ENCODE measurements at places on chromosomes 4 and X. TPM values are rescaled to one million over a fixed set of nuclear protein-coding genes. Genes with fewer than 3 reads are reported as not detected.

Gene SSX4
- polyA plus RNA-seq, result not detected

- no peak for DNase-seq
Measured at GRCh38 chr4:168812806-168813205, 197.2 kb downstream of the CBR4 start.

GRCh38 chr4:76546759-76547742 is 112.0 kb downstream of the SHROOM3 start:
- peak; percentile 73 for DNase-seq

DNA sequence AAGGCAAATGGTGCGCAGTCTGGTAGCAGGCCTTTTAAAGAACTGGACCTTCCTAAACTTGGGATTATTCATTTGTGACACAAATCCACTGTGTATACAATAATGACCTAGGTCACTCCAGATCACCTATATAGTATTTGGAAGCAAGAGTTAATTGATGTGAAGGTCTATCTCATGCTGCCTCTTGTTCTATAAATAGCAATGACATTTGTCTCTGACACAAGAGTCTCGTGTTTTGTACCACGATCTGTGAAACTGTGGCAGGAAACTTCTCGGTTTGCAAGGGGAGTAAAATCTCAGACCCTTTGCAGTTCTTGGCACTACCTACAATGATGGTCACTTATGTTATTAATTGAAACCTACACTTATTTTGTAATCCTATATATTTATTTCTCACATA is 1408.4 kb downstream of the PCDH7 start:
- no peak for DNase-seq

GRCh38 chrX:79300856-79301255 is 66.3 kb downstream of the ITM2A start:
- DNase-seq, result no peak

GRCh38 chr4:166972071-166972470 is 262.2 kb downstream of the SPOCK3 start:
- peak; percentile 41 for DNase-seq

- no peak for DNase-seq
Measured at GRCh38 chr4:22921936-22922335, 229.2 kb downstream of the GBA3 start.

GRCh38 chr4:17027495-17027894 is 129.1 kb upstream of the LDB2 start:
- no peak for DNase-seq

DNA sequence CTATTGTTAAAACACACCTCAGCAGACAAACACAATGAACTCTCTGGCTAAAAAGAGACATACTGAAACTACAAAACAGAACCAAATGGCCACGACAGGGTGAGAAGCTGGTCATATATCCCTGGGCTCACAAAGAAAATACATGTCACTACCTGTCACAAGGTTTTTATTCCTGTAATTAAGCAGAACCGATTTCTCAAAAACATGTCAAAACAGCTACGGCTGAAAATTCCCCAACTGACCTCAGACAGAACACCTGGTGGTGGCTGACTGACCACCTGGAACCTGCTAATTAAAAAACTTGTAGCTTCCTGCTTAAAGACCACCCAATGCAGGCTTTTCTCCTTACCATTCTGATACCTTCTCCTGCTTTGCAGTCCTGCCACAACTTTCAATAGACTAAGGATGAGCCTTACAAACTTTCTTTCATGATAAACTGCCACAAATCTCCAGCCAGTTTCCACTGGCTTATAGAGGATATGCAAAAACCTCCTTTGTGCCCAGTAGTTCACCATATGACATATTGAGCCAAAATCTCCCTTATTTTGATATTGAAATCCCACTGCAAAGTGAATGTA is 571.9 kb downstream of the SPOCK3 start:
- DNase-seq, result no peak

Gene COX7B
- 238 TPM for polyA plus RNA-seq

DNA sequence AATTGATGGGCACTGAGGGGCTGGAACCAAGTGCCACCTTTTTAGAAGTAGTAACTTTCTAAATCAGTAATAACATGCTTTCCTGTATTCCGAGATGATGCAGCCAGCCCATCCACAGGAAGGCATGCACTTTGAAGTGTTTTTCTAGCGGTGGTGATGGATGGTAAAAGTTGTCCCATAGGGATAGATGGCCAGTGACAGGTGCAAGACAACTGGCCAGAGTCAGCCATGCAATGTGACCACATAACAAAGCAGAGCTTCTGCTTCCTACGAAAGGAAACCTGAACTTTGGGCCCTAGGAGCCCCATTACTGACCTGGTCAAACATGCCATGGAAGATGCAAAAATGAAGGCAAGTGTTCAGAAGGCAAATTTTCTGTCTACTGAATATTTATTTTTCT is 72.3 kb downstream of the NR3C2 start:
- DNase-seq, result no peak

DNA sequence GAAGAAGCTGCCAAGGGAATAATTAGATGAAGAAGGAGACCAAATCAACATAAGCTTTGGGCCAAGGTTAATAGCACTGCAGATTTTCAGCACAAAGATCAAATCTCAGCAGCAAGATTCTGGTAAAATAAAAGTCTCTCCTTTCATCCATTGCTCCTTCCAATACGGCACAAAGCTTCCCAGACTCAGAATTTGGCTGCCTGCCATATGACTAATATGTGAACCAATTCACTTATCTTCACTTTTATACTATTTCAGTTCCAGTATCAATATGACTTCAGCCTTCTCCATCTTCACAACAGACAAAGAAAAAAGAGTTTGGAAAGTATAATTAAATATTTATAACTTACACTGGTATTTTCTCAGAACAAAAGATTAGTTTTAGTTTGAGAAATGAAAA is 978.3 kb upstream of the GRID2 start:
- no peak for DNase-seq

- DNase-seq, result no peak
Measured at GRCh38 chr4:183503497-183504063, 1.3 kb upstream of the ING2 start.

DNA sequence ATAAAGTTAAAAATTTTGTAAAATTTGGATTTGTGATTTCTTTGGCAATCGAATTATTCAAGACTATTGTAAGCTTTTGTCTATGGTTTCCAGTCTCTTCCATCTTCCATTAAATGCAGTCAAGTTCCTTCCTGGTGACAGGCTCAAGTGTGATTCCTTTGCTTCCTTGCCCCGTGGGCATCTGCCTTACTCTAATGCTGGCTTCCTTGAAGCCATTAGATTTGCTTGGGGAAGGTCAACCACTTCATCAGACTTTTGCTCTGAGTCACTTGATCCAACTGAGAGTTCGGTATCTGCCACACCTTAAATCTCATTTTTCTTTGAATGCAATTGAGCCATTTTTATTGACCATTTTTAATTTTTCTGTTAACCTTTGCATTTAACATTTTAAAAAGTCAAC is 648.8 kb downstream of the SPOCK3 start:
- no peak for DNase-seq

GRCh38 chrX:24241822-24242648 is 71.8 kb downstream of the SUPT20HL2 start:
- DNase-seq, result peak; percentile 31

DNA sequence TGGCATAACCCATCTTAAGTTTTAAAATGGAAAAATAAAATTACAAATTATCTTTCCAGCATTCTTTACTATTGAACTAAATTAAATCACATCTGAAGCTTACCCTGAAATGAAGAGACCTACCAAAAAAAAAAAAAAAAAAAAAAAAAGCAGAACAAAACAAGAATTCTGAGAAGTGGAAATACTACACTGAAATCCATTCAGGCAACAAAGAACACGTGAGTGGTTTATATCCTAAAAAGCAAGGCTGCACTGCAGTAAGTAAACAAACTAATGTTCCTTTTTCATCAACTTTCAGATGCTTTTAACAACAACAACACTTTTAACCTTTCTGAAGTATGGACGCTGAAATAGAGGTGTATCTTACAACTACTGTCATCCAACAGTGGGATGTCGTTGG is 7.5 kb downstream of the FRYL start:
- no peak for DNase-seq

- no peak for DNase-seq
Measured at GRCh38 chrX:107805179-107805578, 20.5 kb upstream of the MID2 start.

Data from renal cortex interstitium (tissue), 15 donors.